ENCODE measurements at places on chromosomes 12 and 14. TPM values are rescaled to one million over a fixed set of nuclear protein-coding genes. Genes with fewer than 3 reads are reported as not detected.

Gene RNF212B
- total RNA-seq: not detected

Gene PTPRR
- total RNA-seq: 2.1 TPM

Gene KRT7
- total RNA-seq: 5.2 TPM

Gene ACSS3
- 8.8 TPM for total RNA-seq

Gene TPPP2
- not detected for total RNA-seq
